ENCODE measurements at places on chromosomes 13 and 19.
A peak's percentile ranks its signal among the peaks of the same experiment; 100 is the strongest.

DNA sequence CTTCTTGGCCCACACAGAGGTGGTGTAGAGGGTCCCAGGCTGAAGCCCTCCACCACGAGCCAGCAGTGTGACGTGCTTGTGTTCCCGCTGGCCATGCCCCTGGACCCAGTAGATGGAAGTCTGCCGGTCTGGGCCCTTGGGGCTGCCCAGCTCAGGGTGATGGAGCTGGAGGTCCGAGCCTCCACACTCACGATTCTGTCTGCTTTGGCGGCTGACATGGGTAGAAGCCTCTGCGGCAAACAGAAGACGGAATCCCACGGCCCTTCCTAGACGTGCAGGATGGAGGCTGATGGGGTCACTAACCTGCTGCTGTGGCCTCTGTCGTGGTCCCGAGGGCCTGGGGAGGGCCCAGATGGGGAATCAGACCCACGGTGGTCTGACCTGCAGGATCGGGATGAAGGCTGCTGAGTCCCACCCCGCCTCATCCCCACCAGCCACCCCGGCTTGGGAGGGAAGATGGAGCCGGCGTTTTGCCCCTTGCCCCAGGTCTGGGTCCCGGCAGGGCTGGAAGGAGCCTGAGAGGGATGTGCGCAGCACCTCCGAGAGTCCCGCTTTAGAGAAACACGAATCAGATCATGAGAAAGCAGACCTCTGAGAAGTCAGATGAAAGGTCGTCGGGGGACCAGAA is 4.4 kb downstream of the TMEM86B start:
- DNase-seq = no peak

- no peak for DNase-seq
Measured at GRCh38 chr13:43368003-43368402, 344.6 kb downstream of the DNAJC15 start.

- no peak for DNase-seq
Measured at GRCh38 chr13:113972451-113973217, 1.2 kb downstream of the C13orf46 start.

GRCh38 chr13:42041011-42041683 is 7.3 kb upstream of the DGKH start:
- DNase-seq = peak; percentile 60

- DNase-seq = peak; percentile 80
Measured at GRCh38 chr13:93226623-93227279, at the start of gene GPC6. Gene GPC6 (plus strand): TSS chr13:93226807.

- no peak for DNase-seq
Measured at GRCh38 chr13:30111810-30112209, 195.5 kb downstream of the KATNAL1 start.

GRCh38 chr19:34309368-34310138 is 55.2 kb downstream of the GARRE1 start:
- DNase-seq = no peak

All from right forelimb (tissue), 1 donor.